ENCODE measurements at places on chromosomes 6 and 20.

- DNase-seq: no peak
Measured at GRCh38 chr6:56456785-56457184, 185.9 kb downstream of the DST start.

DNA sequence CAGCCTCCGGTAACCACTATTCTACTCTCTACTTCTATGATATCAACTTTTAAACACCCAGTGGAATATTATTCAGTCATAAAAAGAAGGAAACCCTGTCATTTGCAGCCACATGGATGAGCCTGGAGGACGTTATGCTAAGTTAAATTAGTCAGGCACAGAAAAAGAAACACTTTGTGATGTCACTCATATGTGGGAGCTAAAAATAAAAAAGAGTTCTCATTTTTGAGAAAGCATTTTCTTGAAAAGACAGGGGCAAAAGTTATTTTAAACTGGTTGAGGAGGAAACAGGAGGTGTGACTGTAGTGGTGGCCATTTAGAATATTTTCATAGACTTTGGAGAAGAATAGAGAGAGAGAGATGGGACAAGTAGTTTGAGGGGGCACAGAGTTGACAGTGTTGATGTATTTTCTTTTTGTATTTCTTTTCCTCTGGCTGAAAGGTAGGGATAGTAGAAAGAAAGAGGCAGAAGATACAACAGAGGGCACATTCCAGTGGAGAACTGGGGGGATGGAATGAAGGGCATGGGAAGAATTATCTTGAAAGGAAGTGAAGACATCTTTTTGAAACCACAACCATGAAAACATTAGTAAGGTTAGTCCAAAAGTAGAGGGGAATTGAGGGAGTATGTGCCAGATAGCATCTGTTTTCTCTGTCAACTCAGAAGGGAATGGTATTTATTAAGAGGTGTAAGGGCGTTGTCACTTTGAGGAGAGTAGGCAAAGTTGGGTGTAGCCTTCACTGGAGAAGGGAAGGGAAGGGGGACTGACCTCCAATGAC lies 181.3 kb upstream of the GMDS start:
- DNase-seq: no peak

DNA sequence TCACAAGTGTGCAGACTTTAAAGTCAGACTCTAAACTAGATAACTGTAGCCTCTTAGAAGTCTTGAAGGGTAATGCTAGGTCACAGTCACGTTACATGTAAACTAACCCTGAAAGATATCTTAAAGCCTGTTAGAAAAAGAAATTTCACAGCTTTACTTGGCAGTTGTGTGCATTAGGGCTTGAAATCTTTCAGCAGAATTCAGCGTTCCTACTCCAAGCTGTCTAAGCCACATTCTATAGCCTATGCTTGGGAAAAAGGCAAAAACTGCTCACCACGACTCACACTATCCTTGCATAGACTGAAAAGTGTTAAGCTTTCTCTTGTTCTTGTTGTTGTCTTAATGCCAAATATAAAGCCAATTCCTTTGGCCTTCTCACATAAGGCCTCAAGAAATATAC lies 338.0 kb upstream of the SASH1 start:
- no peak for DNase-seq

- DNase-seq: no peak
Measured at GRCh38 chr6:45462190-45463134, 84.7 kb upstream of the SUPT3H start.

- no peak for DNase-seq
Measured at GRCh38 chr20:46173652-46174468, 55.7 kb downstream of the CD40 start.

DNA sequence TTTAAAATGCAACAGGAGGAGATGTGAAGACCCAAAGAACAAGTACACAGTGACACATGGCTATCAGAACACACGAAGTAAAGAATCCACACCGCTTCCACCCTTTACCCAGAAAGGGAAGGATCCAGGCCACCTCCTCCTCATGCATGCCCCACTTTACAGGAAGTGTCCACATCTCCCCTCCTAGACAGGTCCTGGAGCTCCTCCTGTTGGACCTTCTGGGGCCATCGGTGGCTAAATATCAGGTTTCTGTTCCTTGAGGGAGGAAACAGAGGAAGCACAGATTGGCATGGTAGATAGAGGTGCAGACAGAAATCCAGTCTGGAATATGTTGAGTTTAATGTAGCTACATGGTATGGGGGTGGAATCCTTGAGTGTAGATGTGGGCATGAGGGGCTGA lies 10.9 kb downstream of the NINL start:
- no peak for DNase-seq

GRCh38 chr20:60046436-60046835 lies 88.2 kb downstream of the CDH26 start:
- DNase-seq: no peak

GRCh38 chr20:56909918-56910714 lies 281.0 kb downstream of the TFAP2C start:
- no peak for DNase-seq

DNA sequence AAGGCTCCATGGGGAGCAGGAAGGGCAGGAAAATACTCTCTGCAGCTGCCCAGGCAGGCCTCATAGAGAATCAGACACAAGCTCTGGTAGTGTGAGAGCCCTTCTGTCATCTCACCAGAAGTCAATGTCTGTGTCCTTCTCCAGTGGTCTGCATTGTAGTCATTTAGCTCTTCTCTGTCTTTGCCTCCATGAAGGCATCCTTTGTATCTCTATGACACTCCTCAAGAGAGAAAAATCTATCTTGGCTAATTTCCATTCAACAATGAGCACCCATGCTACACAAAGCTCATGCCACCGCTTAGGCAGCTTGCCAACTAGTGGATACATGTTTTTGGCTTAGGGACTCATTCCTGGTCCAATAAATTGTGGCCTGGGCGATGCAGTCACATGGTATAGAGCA lies 92.1 kb downstream of the RNF217 start:
- DNase-seq: no peak

DNA sequence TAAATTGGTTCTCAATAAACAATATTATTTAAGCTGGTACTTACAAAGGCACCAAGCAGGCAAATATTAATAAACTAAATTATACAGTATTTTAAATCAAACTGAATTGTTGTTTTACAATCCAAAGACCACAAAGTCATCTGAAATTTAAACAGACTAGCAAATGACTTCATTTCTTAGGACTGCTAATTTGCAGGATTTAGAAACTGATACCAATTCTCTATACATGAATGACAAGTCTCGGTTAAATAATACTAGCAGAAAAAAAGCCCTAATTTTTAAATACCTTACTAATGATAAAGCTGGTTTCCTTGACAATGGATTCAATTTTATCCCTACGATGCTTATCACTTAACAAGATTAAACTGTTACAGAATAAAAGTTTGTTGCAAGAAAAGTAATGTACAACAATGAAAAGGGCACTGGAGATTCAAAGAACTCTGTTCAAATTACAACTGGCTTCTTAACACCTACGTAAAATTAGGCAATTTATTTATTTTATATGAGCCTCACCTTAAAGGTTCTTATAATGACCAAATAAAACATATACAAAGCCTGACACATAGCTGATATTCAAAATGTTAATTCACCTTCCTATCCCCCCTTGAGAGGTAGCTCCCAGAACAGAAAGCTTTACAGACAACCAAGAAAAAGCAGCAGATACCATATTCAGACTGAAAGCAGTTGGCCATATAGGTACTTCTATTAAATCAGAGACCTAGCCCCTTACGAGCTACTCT lies 33.1 kb downstream of the HBS1L start:
- no peak for DNase-seq

- DNase-seq: no peak
Measured at GRCh38 chr20:45097485-45098102, 3.3 kb downstream of the KCNS1 start.

DNA sequence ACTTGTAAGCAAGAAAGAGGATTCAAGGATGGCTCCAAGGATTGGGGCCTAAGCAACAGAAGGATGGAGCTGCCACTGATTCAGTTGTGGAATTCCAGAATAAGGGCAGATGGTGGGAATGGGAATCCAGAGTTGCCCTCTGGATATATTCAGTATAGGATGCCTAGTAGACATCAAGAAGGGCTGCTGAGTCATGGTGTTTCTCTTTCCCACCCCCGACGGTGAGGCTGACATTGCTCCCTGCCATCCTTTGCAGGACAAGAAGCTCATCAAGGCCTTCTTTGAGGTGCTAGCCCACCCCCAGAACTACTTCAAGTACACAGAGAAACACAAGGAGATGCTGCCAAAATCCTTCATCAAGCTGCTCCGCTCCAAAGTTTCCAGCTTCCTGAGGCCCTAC lies 11.2 kb upstream of the ZNF76 start:
- DNase-seq: no peak

GRCh38 chr6:12150812-12151432 lies 138.8 kb downstream of the HIVEP1 start:
- peak; percentile 34 for DNase-seq

DNA sequence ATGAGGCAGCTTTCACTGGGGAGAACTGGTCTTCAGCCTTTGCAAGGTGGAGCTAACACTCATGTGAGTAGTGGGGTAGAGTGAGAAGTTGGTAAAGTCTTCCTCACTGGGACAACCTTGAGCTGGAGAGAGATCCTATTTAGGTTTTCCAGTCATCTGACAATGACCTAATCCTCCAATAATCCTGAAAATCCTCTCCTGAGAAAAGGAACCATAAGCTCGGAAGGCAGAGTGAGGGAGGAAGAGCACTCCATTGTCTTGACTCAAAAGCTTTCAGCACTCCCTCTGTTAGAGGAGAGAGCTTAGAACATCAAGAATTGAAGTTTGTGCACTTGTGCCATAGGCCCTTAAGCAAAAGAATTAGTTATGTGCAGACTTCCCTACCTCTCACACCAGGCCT lies 77.8 kb downstream of the TRAM2 start:
- no peak for DNase-seq

GRCh38 chr6:49462599-49462926 lies 490 bp downstream of the MMUT start:
- no peak for DNase-seq

GRCh38 chr6:129671442-129672340 lies 38.3 kb downstream of the ARHGAP18 start:
- no peak for DNase-seq

GRCh38 chr6:18415671-18416340 lies 28.7 kb downstream of the RNF144B start:
- no peak for DNase-seq

GRCh38 chr6:92763680-92764079 lies 655.7 kb downstream of the EPHA7 start:
- DNase-seq: no peak

- no peak for DNase-seq
Measured at GRCh38 chr20:43731927-43732326, 5.1 kb upstream of the GTSF1L start.

DNA sequence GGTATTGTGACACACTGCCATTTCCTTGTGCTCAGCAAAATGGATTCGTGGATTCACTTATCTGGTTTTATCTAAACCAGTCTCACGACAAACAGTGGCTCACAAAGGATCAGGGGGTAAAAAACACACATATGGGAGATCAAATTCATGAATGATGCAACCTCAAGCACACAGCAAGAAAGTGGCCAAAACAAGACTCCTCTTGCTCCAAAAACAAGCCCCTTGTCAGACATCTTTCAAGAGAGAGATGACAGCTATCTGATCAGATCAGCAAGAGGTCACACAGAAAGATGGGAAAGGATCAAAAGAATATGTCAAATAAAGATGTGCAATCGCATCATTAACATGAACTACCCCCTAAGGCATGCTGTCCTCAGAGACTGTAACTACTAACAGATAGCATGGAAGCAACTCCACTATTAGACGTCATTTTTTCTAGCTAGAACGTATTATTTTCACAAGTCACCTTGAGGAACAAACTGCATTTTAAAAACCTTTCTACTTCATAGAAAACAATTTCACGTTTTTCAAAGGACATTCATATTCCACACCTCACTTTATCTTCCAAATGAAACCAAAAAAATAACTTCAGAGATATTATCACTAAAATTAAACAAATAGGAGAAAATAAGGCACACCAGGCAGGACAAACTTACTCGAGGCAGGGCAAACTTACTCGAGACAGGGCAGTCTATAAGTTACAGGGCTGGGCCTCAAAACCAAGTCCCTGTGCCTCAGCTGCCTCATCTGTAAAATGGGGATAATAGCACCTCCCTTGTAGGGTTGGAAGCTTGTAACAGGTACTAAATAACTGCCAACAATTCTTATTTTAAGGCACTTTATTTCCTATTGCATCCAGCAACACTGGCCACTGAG lies 122.3 kb downstream of the PREX1 start:
- no peak for DNase-seq

DNA sequence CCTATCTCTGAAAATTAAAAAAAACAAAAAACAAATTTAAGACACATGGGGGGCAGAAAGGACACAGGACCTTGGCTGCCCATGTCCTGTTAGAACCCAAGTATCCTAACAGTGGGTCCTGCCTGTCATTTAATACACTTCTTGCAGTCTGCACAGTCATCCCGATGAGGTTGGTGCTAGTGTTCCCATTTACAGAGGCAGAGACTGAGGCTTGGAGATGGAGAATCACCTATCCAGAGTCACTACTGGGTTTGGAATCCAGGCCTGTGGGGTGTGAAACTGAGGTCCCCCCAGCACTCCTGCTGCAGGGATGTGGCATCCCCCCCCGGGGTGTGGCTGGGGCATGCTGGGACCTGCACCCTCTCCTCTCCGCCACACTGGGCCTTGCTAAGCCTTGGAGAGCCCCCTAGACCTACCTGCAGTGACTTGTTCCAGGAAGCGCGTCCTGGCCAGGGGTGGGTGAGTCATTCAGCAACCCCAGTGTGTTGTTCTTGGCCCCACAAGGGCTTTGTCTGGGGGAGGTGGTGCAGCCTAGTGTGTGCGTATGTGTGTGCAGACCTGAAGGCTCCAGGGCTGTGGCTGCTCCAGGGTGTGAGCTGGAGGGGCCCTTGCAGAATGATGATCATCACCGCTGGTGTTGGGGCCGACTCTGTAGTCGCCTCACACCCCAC lies 49.7 kb downstream of the BCAS4 start:
- DNase-seq: no peak

DNA sequence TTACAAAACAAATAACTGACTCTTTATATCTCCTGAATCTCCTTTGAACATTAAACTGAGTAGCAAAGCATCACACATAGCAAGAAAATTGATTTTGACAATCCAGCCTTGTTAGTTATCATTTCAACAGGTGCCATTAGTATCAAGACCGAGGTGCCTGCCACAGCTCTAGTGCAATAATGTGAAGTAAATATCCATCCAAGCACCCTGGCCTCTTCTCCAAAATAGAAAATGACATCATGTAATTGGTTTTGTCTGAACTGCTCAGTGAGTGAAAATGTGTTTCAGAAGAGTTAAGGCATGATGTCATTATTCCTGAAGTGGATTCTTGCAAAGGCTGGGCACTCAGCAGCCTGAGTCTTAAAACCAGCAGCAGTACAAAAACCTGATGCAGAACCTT lies 341.4 kb downstream of the PLCB1 start:
- DNase-seq: no peak

GRCh38 chr20:47606983-47607613 lies 105.4 kb downstream of the NCOA3 start:
- no peak for DNase-seq
